MCF 10A (cell line): ENCODE measurements at places on chromosomes 7 and 10.
A peak's percentile ranks its signal among the peaks of the same experiment; 100 is the strongest.

- DNase-seq = no peak
These were observed 67.0 kb downstream of the CDK6 start for GRCh38 chr7:92769394-92769699.

GRCh38 chr7:28747854-28748253 lies 210.3 kb downstream of the TRIL start:
- DNase-seq = no peak

DNA sequence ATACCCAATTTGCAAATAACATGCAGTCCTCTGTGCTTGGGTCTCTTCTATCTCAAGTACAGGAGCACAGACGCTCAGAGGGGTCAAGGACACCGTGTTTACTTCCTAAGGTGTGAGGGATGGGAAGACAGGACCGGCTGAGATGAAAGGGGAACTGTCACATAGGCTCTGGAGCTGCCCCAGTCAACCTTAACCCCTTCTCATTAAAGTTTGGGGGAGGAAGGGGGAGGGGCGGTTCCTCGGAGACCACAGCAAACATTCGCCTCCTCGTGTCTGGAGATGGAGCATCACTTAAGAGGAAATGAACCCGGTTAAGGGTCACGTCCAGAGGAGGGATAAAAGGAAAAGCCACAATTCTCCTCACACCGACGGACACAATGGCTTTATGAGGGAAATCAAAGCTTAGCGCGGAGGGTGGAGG lies 1.1 kb downstream of the SH3PXD2A start:
- DNase-seq = no peak

DNA sequence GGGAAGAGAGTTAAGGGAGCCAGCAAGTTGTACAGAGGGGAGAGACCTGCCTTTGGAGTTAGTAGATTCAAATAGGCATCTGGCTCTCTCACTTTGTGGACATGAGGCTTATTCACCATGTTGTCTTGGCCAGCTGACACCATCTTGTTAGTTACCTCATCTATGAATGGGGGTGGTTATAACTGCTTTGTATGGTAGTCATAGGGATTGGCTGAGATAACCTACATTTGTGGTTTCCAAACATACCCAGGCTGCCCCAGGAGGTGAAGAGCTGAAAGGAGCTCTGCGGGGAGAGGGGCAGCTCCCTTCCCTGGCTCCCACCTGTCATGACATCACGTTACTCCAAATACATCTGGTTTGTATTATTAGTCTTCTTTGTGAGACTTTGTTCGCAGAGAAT lies 393.3 kb upstream of the AUTS2 start:
- DNase-seq = no peak

DNA sequence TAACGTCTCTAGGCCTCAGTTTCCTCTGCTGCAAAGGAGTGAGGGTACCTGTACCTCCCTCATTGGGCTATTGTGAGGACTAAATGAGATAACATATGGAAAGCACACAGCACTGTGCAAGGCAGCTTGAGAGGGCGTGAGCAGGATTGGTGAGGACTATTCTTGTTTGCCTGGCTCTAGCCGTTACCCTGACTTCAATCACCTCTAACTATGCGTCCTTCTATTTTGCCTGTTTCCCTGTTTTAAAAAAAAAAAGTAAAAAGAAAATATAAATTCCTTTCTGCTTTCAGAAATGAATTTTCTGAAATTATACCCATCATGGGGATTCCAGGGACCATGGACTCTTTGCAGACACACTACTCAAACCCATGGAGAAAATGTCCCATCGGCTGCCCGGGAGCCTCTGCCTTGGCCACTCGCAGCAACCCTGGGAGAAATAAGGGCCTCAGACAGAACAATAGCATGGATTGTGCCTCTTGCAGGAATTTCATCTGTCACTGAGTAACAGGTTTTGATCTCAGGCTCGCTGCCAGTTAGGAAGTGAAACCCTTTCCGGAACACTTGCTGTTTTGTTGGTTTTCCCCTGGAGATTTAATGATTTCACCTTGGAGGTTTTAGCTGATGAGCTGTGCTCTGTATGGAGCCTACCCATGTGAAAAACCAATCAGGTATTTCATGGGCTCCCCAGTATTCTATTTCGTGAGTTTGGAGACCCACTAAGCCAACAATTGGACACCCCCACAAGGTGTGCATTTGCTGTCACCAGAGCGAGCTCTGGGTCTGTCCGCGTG lies 55.6 kb downstream of the STEAP1B start:
- no peak for DNase-seq

GRCh38 chr7:44325811-44326241 lies 432 bp upstream of the CAMK2B start:
- DNase-seq = no peak

DNA sequence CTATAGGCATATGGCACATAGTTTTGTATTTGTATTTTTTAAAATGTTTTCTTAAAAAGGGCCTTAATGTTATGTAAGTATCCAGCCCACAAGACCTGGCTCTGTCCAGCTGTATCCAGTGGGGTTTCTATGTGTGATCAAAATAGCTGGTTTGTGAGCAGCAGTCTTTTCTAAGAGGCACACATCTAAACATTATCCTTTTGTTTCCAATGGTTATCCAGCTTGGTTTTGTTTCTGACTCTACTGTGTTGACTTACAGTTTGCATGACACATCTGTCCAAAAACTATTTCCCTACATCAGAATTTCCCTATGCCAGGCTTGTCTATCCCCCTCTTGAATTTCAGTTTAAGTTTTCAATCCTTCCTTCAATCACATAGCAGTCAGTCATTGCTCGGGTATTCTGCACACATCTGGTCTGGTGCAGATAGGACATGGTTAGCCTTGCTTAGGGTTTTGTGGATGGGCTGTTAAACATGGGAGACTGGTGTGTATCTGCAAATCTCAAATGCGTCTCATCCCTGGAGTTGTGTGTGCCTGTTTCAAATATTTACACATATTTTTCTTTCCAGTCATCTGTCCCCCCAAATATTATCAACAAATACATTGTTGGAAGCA lies 104.2 kb downstream of the SAMD9 start:
- no peak for DNase-seq

- DNase-seq = no peak
These were observed 33.7 kb upstream of the CHCHD3 start for GRCh38 chr7:133115596-133115995.

- DNase-seq = peak; percentile 24
These were observed 292.9 kb upstream of the NPVF start for GRCh38 chr7:25521236-25521635.

- DNase-seq = no peak
These were observed 5.8 kb downstream of the ITPRIP start for GRCh38 chr10:104332243-104333031.

DNA sequence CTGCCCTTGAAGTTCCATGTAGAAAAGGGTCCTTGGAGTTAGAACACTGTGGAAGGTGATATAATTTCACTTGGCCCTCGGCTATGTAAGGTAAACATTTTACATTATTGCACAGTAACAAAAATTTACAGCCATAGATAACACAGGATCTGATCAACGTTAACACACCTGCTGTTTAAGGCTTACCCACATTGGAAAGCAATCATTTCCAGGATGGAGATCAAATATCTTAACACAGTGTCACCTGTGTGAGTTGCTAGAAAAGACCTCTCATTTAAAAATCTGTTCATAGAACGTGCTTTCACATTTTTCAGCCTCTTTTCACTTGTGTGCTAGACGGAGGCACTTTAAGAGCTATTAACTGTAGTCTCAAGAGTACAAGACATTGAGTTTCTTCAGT lies 1.9 kb downstream of the TMEM229A start:
- no peak for DNase-seq

- DNase-seq = peak; percentile 49
These were observed 74.0 kb upstream of the CUX1 start for GRCh38 chr7:101743241-101743994.

DNA sequence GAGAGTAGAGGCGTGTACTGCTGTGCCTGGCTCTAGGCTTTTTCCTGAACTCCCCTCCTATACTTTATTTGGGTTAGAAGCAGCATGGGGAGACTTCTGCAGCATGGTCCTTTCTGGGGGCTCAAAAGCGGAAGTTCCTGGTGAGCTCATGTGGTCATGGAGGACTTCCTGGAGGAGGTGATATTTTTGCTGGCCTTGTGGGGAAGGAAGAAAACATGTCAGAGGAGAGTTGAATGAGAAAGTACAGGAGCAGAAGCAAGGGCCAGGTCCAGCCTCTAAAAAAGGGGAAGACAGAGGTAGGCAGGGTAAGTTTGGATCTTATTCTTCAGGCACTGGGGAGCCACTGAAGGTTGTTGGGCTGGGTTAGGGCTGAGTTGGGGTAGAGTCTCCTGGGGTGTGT lies 45.5 kb downstream of the CASTOR2 start:
- DNase-seq = no peak

DNA sequence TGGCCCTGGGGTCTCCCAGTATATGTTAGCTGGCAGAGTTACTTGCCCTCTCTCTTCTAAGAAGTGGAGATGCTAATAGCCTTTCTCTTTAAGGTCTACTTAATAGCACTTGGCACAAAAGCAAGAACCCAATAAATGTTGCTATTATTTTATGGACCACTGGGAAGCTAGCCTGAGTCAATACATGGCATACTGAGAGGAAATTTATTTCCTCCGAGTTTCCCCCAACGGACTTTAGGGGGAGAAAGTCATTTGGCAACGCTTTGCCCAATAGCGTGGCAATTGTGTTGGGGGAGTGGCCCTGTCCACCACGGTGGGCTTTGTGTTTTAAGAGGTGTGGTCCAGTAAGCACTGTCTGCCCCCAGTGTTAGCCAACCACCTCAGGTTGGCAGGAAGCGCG lies 87.4 kb upstream of the SMNDC1 start:
- DNase-seq = no peak

DNA sequence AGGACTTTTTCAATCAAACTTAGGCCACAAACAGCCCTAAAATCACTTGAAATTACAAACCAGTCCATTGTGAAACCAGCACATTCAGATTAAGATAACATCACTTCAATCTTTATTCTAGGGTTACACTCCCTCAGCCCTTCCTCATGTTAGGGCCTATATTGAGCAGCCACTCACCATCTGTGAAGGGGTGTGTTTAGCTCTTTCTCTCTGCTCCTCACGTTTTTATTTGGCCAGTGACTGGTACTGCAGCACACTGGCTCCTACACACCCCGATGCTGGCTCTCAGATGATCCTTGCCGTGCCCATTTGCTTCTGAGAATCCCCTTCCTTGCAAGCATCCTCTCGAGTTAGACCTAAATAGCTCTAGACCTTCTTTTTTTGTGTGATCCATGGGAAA lies 604.5 kb downstream of the INHBA start:
- no peak for DNase-seq

GRCh38 chr10:77156406-77156879 lies 481.2 kb downstream of the KCNMA1 start:
- peak; percentile 37 for DNase-seq

- no peak for DNase-seq
These were observed 24.4 kb downstream of the KMT2C start for GRCh38 chr7:152411389-152411788.

GRCh38 chr10:62037166-62037831 lies 135.8 kb downstream of the ARID5B start:
- peak; percentile 72 for DNase-seq

DNA sequence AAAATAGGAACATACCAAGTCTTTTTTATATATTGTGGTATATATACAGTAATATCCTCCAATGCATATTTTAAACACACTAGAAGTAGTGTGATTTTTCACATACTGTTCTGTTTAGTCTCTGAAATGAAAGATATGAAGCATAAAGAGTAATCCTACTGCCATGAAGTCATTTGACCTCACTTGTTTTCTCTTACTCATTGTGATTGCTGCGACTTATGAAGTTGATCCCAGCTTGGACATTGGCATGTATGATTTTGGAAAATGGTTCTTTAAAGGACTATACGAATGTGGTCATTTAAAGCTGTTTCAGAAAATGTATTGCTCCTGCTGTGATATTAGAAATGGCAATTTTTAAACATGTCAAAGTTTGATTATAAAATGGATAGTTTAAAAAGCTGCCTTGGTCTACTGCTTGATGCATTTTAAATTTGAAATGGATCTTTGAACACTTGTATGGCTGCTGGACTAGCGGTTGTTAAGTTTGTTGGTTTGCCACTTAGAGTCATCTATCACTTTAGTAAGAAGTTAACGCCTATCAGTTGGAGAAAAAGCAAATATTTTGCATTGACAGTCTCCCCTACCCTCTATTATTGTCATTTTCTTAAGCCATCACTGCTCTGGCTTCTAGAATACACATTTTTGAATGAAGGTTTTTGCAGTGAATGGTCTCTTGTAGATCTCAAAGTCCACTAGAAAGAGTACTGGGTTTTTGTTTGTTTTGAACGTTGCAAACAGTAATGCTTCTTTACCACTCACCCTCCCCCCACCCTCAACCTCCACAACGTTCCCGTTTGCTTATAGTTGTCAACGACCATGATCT lies 881 bp upstream of the PCGF5 start:
- no peak for DNase-seq

DNA sequence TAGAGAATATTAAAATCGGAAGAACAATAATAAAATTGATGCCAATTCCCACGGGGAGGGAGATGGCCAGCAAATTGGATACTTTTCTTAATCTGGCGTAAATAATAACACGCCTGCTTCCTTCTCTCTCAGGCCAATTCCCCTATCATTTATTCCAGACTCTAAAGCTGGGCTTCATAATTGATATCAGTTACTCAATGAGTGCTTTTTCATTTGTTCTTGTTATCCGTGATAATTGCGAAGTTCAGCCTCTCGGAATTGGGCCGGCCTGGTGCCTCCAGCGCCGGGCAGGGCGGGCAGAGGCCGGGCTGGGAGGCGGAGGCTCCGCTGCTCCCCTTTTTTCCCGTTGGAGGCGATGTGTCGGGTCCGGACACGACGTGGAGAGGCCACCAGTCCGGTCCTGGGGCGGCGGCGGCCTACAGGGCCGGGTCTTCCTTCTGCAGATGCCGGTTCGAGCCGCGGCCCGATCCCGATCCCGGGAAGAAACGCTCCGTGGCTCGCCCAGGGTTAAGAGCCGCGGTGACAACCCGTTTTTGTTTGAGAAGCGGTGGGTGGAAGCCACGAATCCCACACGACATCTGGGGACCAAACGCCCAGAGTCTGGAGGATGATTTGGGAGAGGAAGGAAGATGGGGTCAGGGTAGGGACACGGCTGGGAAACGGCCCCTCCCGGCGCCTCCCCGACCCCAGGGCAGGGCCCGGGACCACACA lies 13.6 kb downstream of the UNCX start:
- no peak for DNase-seq

DNA sequence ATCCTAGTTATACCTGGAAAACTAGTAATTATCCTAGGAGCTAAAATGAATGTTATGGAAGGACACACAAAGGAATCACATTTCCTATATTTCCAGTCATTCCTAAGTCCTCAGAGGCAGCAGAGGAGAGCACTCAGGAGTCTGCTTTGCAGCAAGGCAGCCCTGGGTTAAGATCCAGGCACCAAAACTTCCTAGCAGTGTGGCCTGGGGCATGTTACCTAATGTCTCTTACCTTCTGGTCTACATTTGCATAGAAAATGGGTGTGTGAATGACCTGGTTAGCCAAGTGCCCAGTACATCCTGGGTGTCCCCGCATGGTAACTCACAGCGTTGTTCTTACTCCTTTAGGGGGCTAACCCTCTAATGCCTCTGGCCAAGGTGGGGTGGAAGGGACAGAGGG lies 135.9 kb downstream of the TAX1BP1 start:
- peak; percentile 5 for DNase-seq
